ENCODE measurements at places on chromosomes 16 and 17.

- no peak for DNase-seq
Observed at GRCh38 chr16:77617996-77618395, 104.3 kb upstream of the NUDT7 start.

DNA sequence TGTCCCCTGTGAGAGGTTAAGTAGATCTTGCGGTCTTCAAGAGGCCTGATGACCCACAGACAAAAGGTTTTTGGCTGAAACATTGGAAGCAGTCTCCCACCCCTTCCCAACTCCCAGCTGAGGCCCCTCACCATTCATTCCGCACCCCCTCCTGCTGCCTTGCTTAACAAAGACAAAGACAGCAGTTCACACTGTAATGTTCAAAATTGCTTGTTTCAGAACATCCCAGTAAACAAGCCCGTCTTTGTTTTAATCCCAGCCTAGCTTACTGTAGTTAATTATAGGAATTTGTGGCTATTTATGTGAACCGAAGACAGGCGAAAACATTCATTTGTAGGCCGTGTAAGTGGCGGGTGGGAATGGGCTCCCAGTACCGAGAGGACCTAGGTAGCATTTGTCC lies 55.7 kb downstream of the IRX5 start:
- DNase-seq = no peak

DNA sequence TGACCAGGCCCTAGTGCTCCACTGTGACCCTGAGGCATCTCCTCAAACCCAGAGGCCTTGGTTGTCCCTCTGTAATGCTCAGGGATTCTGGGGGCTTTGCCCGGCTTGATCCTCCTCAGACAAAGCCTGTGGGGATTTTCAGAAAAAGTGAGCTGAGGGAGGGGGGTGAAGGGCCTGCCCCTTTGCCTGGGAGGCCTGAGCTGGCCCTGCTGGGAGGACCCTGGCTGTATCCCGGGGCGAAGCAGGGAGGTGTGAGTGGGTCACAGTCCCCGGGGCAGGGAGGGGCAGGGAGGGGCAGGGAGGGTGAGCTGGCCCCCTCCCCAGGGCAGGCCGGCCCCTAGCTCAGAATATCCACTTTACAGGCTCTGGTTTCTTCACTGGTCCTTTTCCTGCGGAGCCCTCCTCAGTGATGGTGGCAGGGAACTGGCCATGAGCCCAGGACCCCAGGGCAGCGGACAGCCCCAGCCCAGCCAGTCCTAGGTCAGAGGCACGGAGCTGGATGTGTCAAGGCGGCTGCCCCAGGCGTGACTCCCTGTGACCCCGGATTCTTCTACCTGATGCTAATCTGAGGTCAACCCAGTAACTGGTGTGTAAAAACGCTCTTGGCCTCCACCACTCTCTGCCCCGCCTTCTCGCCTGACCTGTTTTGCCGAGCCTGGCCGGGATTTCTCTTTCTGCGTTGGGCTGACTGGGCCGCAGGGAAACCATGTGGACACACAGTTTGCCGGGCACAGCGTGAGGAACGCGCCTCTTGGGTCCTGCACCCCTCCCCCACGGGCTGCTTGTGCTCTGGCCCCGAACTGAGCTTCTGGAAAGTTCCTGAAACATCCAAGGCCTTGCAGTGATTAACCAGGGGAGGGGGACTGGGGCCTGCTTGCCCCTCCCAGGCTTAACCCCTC lies 5.8 kb upstream of the FASN start:
- DNase-seq = no peak

DNA sequence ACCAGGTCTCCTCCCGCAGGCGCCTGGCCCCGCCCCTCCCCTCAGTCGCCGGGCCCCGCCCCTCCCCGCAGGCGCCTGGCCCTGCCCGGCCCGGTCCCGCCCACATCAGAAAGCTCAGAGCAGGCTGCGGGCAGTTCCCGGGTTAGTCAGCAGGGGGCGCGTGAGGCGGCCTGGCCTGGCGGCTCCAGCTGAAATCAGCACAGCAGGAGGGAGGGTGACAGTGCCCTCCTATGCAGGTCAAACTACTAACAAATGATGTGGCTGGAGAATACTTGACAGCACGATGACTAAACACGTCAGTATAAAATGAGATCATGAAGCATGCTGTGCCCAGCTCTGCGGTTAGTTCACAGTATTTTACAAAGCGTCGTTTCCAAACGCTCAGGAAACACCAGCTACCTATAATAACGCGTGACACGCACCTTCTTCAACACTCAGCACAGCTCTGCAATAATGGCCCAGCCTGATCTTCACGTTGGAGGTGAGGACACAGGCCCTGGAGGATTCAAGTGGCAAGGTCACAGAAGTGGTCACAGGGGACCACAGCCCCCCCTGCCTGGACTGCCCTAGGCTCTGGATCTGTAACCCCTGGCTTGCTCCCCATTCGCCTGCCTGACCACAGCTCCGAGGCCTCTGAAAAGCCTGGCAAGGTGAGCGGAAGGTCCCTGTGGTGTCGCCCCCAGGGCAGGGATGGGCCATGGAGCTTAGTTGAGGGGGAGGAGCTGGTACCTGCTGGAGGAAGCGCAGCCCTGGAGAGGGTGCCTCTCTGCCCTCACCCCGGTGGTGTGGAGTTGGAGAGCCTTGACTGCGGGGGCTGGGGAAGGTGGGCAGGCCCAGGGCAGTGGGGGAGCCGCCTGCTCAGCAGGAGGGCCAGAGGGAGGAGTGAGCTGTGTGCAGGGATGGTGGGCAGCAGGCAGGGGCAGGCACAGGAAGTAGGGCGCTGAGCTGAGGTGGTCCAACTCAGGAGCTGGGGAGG lies 81.2 kb downstream of the KCNJ12 start:
- DNase-seq = peak; percentile 41

GRCh38 chr17:80353718-80354275 lies 61.2 kb upstream of the ENDOV start:
- DNase-seq = no peak

DNA sequence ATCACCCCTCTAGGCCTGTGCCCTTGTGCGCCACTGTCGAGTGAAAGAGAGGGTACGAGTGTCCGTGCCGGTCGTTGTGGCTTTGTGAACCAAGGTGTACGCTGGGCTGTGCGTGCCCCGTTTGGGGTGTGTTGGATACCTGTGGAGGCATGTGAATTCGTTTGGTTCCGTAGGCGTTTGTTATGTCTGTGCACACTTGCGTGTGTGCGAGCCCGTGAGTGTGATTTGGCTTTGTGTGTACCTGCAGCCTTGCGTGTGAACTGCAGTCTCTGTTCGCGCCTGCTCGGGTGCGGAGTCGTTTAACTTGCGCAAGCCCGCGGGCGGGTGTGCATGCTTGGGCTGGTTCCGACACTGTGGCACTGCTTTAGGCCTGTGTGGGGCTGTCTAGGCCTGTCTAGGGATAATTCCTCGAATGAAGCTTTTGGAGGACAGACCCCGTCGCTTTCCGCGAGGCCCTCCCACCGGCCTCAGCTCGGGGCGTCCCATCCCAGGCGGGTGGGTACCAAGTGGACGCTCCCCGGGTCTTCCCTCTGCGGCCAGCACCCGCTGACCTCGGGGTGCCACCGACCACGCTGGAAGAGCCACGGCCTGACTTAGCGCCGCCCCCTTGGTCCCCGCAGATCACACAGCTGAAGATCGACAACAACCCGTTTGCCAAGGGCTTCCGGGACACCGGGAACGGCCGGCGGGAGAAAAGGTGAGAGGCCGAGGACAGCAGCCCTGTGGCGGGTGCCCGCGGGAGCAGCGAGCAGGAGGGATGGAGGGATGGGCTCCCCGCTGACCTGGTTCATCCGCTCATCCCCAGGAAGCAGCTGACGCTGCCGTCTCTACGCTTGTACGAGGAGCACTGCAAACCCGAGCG lies 4.4 kb downstream of the TBX2 start:
- DNase-seq = no peak

GRCh38 chr16:58485184-58485887 lies 14.6 kb upstream of the NDRG4 start:
- DNase-seq = no peak

Data from NCI-H1048 (cell line).